Activated naive CD8-positive, alpha-beta T cell treated with anti-CD3 and anti-CD28 coated beads for 36 hours (primary cell): ENCODE measurements at places on chromosomes 2 and 18. TPM values are rescaled to one million over a fixed set of nuclear protein-coding genes. Genes with fewer than 3 reads are reported as not detected.

LRATD1 gene
- total RNA-seq: not detected

DNA sequence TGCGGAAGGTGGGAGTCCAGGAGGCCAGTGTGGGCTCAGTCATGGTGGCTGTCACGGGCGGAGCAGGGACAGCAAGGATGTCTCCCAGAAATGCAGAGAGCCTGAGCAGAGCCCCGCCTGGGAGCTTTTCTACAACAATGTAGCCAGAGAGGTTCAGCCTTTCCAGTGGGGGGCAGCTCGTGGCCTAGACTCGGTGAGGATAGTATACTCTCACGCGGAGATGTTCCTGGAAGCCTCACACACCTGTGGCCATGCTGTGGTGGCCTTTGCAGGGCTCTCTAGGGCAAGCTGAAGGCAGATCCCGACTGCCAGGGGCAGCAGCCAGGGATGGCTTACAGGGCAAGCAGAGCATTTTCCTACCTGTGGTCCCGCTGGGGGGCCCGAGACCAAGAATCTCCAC, 244.1 kb downstream of the LDLRAD4 start:
- DNase-seq: no peak

IDH1 gene
- 14.3 TPM for total RNA-seq

DNA sequence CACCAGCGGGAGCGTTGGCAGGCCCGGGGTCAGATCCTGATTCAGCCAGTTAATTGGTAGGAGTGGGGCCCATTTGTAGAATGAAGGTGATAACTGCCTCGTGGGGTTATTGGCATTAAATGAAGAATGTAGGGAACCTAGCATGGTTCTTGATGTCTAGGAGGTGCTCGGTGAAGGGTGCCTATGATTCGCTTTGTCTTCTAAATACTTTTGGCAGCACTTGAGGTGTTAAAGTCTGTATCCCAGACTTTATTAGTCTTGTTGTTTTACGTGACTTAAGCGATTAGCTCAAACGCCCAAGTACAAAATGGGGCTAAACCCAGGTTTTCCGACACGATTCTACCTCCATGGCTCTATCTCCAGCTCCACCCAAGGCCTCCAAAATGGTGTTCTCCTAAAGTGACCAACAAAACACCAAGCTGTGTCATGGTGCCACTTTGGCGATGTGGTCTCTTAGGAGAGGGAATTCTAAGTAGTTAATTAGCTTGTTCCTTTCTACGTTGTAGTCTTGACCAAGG, 980 bp upstream of the PPP4R1 start:
- DNase-seq: no peak

GRCh38 chr2:200471928-200472645, 37.8 kb downstream of the KCTD18 start:
- no peak for DNase-seq

- no peak for DNase-seq
These were observed 243.5 kb upstream of the MYT1L start for GRCh38 chr2:2574401-2575180.

GRCh38 chr2:88350331-88351248, 101.9 kb downstream of the FOXI3 start:
- DNase-seq: peak; percentile 61

GRP gene
- total RNA-seq: not detected

DNA sequence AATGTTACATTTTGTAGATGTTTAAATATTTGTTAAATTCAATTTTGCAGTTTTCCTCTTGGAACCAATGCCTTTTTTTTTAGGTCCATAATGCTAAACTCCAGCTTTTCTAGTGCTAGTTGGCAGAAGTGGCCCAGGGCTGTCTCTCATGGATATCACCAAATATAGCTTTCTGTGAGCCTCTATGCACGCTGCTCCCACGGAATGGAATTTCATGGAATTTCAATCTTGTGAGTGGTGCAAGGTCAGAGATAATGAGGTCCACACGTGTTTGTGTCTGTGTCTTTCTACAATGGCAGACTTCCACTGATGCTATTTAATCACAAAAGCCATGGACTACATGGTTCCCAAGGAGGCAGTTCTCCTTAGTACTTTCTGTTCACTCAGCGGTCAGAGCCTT, 191.5 kb upstream of the PARD3B start:
- DNase-seq: no peak

GRCh38 chr18:29062921-29063320, 886.0 kb upstream of the CDH2 start:
- no peak for DNase-seq

GRCh38 chr2:16406496-16407289, 258.9 kb downstream of the CYRIA start:
- no peak for DNase-seq

TRIM43 gene
- total RNA-seq: not detected

CREG2 gene
- total RNA-seq: not detected

GRCh38 chr2:86519349-86519748, 43.9 kb downstream of the CHMP3 start:
- no peak for DNase-seq

DNA sequence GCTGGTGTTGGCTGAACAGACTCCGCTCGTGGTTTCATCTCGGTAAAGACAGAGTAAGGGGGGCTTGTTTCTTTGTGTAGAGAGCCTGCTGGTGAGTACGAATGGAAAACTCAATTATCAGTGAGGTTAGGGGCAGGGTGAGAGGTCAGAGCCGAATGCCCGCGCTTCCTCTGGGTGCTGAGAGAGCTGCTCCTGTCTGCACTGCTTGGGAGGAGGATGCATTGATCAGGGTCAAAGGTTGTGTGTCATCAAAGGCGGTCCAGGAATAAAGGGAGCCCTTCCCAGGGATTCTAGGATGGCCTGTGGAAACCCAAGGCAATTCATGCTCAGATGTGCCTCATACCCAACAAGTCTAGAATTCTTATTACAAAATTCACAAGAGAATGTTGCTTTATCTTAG, 143.9 kb downstream of the MYCN start:
- DNase-seq: no peak

DNA sequence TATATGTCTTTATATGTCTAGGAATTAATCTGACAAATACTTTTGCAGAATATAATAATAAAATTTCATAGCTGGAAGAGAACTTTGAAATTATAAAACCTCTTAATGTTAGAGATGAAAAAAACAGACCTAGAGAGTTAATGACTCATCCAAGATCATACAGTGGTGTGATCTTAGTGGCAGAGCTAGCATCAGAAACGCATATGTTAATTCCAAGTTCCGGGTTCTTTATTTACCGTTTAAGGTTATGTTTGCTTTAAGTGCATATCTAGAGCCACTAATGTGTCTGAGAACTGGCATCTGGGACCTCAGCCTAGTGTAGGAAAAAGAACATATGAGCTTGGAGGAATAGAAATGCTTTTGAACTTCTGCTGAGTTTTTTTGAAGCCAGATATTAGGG, 24.3 kb downstream of the CERS6 start:
- DNase-seq: no peak

- DNase-seq: no peak
These were observed 23.7 kb downstream of the BABAM2 start for GRCh38 chr2:27914041-27914804.

- peak; percentile 5 for DNase-seq
These were observed 45.4 kb downstream of the TTN start for GRCh38 chr2:178761759-178762371.

DNA sequence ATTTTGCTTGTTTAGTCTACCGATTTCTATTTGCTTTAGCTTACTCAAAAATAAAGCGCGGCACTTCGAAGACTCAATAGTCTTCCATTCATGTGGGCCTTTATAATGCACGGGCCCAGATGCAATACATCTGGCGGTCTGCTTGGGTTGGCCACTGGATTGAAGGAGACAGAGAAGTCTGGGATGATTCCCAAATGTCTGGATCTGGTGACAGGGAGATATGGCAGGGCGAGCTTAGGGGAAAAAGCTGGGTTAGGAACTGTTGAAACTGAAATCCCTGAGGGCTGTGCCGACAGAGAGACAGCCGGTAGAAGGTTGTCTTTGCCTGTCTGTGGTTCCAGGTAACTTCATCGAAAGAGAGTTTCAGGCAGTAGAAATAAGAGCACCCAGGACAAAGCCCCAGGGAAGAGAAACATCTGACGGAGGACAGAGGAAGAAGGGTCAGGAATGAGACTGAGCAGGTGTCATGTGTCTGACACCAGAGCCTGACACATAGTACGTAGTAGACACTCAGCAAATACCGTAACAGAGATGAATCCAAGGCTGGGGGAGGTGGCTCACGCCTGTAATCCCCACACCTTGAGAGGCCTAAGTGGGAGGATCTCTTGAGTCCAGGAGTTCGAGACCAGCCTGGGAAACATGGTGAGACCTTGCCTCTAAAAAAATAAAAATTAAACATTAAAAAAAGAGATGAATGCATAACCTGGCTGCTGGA, 13.6 kb downstream of the CLUL1 start:
- no peak for DNase-seq

RGPD3 gene
- not detected for total RNA-seq

MARCO gene
- not detected for total RNA-seq

NDUFV2 gene
- 302 TPM for total RNA-seq

LINC00305 gene
- total RNA-seq: not detected
